ENCODE measurements at places on chromosomes 12 and 14.

DNA sequence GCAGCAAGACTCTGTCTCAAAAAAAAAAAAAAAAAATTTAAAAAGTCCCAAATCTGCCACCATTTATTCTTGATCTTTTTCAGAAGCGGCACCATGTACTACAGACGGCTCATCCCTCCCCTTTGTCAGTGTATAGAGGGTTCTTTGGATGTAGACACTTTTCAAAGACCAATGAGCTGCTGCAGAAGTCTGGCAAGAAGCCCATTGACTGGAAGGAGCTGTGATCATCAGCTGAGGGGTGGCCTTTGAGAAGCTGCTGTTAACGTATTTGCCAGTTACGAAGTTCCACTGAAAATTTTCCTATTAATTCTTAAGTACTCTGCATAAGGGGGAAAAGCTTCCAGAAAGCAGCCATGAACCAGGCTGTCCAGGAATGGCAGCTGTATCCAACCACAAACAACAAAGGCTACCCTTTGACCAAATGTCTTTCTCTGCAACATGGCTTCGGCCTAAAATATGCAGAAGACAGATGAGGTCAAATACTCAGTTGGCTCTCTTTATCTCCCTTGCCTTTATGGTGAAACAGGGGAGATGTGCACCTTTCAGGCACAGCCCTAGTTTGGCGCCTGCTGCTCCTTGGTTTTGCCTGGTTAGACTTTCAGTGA, 6.5 kb upstream of the ACACB start:
- no peak for DNase-seq

DNA sequence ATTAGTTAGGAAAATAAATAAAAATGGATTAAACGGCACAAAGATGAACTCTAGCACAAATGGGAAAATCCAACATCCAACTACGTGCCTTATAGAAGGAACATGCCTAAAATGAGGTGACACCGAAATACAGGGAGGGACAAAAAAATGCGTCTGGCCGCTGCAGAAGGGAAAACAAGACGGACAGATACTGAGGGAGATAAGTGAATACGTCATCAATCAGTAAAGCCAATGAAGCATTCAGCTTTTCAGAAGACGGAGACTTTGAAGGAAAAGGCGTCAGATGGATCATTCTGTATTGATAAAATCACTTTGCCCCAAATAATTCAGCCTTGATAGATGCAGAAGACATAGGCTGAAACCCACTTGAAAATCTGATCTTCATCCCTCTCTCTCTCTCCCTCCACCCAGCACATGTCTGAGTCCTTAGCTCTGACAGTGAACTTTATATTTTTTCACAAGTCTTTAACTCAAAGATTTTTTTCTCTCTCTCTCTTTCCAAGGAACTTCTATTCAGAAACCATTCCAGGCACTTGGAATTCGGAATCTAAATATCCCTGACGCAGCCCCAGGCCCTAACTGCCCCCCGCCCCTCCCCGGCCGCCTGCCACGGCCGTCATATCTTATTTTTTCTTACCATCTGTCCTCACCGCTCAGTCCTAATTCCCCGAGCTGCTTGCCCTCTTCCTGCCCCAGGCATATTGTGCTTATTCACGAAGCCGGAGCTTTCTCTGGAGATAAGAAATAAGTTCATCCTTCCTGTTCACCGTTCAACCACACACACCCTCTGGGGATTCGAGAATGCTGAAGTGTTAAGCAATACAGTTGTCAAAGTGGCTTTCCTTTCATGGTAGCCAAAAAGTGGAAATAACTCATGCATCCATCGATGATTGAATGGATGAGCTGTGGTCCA, 35.5 kb upstream of the RFLNA start:
- no peak for DNase-seq

DNA sequence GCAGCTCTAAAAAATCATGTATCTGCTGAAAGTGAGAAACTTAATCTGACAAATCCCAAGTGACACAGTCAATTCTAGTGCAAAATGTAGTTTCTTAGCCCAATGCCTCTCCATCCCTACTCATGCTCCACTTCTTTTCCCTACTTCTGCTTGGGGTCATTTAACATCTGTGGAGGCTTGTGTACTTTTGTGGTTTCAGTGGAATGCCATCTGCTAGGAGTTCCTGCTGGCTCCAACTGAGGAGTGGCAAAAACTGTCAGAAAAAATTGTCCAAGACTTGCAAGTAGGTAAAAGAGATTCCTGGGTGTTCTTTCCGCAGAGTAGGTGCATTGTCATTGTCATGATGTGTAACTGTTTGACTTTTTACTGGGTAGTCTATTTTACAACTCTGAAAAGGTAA, 12.5 kb upstream of the AVPR1A start:
- DNase-seq = no peak

GRCh38 chr12:48351022-48351708, 446 bp upstream of the ZNF641 start:
- DNase-seq = peak; percentile 88

- peak; percentile 63 for DNase-seq
Measured at GRCh38 chr12:49346659-49347310, at the start of gene DNAJC22. Gene DNAJC22 (plus strand): TSS chr12:49346888. CDS start chr12:49348873, 1,985 bp downstream.

GRCh38 chr12:66976526-66976925, 292.6 kb upstream of the CAND1 start:
- no peak for DNase-seq
